Stimulated activated CD8-positive, alpha-beta memory T cell treated with anti-CD3 and anti-CD28 coated beads, Interleukin-15, amount 100 ng/mL, for 1 hour (primary cell): ENCODE measurements at places on chromosomes 7 and 10.

- DNase-seq, result no peak
Observed at GRCh38 chr7:101673951-101674350, 44.9 kb upstream of the MYL10 start.

DNA sequence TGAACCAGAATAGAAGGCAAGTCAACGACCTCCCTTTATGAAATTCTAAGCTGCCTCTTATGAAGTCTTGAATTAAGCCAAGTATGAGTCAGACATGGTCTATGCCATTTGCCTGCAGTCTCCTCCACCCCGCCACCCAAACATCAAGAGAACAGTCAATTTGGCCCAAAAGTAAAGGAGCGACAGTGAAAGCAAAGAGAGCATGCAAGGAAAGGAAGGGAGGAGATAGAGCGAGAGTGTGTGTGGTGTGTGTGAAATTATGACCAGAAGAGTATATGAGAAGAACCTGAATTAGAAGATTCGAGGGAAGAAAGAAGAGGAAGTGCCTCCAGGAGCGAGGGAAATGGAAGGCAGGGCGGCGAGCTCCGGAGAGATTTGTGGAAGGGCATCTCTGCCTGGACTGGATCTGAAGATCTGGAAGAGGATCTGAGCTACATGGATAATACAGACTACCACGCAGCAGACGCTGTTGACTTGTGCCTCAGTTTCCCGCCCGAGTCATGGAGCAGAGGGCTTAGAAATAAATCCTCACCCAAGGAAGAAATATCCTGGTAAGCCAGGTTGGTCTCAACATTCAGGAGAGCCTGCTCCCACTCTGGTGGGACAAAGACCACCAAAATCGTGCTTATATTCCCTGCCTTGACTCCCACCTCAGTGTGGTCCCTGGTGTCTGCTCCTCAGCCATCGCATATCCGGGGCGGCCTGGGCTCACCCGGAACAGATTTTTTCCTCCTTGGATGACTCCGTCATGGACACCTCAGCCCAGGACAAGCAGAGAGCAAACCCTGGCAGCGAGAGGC is 459 bp downstream of the ZDHHC6 start:
- no peak for DNase-seq

- no peak for DNase-seq
Observed at GRCh38 chr10:123148414-123149161, 652 bp downstream of the HMX2 start.

GRCh38 chr10:51960494-51960895 is 261.1 kb upstream of the CSTF2T start:
- no peak for DNase-seq
